SHP77 treated with DMSO at 0.1 percent for 48 hours (cell line): ENCODE measurements at places on chromosomes 4 and X.

DNA sequence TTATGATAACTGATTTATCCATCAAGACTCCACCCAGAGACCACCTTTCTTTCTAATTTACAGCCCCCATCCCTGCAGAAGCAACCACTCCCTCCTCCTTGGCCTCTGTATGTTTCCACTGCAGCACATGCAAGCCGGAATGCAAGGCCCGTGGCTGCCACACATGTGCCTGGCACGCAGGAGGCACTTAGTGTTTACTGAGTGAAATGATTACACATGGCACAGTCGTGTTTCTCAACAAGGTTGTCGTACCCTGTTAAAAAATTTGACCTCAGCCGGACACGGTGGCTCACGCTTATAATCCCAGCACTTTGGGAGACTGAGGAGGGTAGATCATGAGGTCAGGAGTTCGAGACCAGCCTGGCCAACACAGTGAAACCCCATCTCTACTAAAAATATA, 104.3 kb downstream of the APBB2 start:
- DNase-seq, result no peak

DNA sequence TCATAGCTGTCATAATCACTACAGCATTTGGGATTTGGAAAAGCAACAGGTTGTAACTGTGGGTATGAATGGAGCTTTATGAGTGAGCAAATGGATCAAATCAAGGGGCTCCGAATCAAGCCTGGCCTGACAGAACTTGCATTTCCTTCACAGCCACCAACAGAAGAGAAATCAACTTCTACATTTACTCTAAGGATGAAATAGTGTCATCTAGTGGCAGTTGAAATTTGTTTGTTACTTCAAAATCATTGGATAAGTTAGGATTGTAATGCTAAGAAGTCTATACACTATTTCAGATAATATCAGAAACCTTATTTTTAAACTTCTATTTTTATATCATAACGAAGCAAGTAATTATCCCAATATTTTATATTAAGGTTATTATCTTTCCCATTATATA, 10.7 kb upstream of the WDR17 start:
- DNase-seq, result no peak

DNA sequence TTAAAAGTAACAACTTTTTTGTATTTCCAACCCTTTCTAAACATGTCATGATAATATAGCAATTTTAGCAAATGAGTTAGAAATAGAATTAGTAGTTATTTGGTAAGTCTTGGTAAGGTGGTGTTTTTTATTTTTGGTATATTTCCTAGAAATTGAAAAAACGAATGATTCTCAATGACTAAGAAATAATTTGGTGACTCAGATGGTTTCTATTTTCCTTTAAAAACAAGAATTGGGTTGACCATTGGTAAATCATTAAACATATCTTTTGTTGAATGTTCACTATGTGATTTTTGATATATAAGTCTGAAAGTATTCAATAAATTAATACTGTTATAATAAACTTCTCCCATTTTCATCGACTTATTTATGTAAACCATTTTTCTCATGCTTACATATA, 206.2 kb upstream of the BANK1 start:
- no peak for DNase-seq

DNA sequence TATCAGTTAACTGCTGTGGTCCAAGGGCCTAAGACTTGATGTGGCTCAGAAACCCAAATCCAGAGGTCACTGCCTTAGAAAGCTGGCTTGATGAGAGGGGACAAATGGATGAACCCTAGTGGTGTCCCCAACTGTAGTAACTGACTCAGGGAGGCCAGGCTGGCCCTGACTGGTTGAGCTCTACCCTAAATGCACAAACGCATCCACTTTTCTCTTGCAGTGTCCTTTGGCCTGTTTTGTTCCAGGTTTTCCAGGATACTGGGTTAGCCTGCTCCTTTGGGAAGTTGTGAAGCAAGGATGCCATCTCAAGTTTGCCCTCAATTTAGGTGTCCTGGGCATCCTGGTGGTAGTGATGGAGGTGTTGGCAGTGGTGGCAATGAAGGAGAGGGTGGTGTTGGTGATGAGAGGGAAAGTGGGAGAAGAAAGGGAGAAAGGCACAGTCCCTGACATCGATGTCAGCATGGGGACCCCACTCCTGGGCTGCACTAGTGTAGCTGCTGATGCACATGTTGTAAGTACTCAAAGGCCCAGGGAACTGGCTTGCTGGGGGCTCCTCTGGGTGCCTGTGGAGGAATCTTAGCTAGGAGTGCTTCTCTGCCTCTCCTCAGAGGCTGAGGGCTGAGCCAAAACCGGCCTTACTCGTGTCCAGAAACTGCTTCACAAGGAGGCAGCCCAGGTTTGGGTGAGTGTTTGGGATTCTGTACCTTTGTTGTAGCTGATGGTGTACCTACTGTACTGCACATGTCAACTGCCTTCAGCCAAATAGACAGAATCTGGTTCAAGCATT, 2.9 kb upstream of the HAND2 start:
- no peak for DNase-seq

DNA sequence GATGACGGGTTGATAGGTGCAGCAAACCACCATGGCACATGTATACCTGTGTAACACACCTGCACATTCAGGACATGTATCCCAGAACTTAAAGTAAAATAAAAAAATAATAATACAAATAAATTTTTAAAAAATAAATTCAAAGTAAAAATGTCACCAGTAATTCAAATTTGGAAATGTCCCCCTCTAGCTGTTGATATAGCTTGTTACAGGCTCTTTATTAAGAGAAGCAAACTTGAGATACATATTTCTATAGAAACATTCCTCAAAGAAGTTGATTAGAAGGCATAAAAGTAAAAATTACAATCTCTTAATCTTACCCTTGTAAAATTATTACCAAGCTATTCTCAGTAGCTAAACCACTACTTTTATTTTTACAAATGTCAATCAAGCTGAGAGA, 1397.0 kb downstream of the FAM133A start:
- no peak for DNase-seq

DNA sequence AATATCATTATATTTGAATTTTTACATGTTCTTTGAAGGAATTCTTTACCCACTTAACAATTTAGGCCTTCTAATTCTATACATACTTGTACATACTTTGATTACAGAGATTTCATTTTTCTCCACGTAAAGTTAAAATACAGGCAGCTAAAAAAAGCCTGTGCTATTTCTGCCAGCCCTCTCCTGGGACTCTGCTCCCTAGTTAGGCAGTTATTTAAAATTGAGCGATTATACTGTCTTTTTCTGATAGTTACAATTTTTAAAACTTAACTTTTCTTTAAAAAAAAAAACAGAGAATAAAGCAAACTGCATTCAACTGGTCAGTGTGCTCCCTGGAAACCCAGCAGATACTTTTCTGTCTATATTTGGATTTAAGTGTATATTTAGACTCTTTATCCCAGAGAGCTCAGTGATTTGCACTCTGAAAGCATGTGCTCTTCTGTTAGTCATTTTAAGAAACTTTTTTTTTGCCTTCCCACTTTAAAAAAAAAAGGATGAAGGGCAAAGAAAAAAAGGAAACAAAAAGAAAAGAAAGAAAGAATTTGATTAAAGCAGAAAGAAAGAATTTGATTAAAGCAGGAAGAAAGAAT, 18.1 kb upstream of the FAM241A start:
- DNase-seq, result no peak

DNA sequence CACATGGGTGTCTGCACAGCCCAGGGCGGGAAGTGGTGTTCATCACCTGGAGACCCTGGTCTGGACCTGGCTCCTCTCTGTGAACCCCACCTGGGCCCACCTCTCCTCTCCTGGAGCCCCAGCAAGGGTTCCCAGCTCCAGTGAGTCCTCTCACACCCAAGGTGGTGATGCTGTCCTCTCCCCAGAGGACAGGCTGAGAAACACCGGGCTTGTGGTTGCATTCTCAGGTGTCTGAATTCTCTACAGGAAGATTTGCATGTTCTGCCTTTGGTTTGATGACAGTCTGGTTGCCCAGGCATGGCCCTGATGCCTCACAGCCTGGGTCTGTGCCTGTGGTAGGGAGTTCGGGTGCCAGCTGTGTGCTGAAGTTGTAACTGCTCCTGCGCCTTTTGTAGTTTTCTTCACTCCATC, 3.8 kb downstream of the MAEA start:
- no peak for DNase-seq

- no peak for DNase-seq
Measured at GRCh38 chr4:1008840-1009541, 2.4 kb upstream of the FGFRL1 start.
